ENCODE measurements at places on chromosomes 1 and 21.
A peak's percentile ranks its signal among the peaks of the same experiment; 100 is the strongest.

DNA sequence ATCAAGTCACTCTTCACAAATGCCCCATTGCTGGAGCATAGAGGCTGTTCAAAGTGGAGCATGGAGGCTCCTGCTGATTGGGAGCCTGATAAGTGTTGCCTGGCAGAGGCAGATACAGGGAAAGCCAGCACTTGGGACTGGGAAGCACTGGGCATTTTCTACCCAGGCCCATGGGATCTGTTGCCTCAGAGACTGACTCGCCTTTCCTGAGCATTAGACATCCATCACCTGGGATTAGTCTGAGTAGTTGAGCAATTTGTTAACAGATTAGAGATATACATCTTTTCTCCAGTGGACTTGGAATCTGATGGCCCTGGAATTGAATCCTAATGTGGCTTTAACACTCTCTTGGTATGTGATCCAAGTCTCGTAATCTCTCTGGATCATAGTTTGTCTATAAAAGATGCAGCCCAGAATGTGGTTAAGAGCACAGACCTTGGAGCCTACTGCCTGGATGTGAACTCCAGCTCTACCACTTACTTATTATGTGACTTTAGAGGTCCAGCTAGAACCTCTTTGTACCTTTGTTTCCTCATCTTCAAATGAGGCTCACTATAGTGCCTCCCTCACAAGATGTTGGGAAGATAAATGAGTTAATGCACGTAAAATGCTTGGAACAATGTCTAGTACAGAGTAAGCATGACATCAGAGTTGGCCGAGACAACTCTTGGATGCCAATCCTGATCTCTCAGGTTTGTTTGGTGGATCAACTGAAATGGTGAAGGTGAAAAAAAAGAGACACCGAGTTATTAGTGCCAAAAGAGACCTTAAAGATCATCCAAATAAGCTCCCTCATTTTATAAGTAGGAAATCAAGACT lies 38.3 kb upstream of the NRDC start:
- DNase-seq: no peak

DNA sequence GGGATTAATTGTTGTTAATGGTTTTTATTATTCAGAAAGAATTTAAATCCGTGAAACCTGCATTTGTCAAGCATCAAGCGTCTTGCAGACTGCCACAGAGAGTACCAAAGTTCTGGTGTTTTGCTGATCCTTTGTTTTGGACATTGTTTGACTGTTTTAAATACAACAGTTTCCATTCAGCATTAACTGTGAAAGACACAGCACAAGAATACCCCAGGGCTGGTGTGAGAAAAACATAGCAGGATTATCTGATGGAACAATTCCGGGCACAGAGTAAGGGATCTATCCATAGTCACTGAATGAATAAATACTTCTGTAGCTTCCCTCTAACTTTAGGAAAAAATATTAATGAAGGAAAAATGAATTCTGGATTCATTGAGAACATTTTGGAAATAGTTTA lies 202.3 kb downstream of the LTN1 start:
- DNase-seq: no peak

GRCh38 chr21:28069450-28069923 lies 923.2 kb downstream of the LTN1 start:
- no peak for DNase-seq

- no peak for DNase-seq
These were observed 136.1 kb downstream of the KIF26B start for GRCh38 chr1:245290836-245291235.

DNA sequence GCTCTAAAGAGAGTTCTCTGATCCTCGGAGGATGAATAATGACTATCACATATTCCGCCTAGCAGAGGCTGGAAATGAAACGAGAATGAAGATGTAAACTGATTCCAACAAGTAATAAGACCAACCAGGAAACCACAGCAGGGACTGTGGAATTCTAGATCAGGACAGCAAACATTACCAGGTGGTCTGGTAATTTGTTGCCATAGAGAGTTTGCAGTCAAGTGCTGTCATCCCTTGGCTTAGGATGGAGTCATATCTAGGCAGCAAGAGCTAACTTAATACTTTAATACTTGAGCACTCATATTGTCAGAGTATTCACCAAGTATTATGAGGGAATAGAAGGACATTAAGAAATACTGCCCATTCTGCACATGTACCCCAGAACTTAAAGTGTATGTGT lies 45.1 kb upstream of the MUTYH start:
- DNase-seq: peak; percentile 14

- no peak for DNase-seq
These were observed 171.5 kb upstream of the PALMD start for GRCh38 chr1:99474350-99474893.

DNA sequence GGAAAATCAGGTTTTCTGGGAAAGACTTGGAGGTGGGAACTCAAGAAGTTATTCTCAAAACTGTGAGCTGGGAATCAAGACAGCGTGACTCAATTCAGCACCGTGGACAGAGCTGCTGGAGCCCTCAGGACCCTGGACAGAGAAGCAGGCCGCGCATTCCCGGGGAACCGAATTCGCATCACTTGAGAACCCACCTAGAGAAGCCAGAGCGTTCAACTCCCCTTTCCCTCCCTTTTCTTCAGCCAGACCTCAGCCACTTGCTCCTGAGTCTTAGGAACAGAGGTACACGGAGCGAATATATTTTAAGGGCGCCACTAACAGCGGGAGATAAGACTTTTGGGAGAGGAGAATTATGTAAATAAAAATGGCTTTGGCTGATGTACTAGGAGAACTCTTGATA lies 2.0 kb upstream of the LIN28A start:
- no peak for DNase-seq

DNA sequence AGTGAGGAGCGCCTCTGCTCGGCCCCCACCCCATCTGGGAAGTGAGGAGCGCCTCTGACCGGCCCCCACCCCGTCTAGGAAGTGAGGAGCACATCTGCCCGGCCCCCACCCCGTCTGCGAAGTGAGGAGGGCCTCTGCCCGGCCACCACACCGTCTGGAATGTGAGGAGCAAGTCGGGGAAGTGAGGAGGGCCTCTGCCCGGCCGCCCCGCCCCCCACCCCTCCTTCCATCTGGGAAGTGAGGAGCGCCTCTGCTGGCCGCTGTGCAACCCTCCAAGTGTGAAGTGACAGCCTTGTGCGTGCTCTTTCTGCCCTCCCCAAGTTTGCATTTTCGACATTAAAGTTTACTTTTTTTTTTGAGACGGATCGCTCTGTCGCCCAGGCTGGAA lies 5.1 kb upstream of the ZZZ3 start:
- DNase-seq: no peak

GRCh38 chr1:207822124-207822601 lies 70.3 kb downstream of the CD46 start:
- no peak for DNase-seq

GRCh38 chr1:24858277-24858676 lies 71.8 kb downstream of the RUNX3 start:
- DNase-seq: no peak

DNA sequence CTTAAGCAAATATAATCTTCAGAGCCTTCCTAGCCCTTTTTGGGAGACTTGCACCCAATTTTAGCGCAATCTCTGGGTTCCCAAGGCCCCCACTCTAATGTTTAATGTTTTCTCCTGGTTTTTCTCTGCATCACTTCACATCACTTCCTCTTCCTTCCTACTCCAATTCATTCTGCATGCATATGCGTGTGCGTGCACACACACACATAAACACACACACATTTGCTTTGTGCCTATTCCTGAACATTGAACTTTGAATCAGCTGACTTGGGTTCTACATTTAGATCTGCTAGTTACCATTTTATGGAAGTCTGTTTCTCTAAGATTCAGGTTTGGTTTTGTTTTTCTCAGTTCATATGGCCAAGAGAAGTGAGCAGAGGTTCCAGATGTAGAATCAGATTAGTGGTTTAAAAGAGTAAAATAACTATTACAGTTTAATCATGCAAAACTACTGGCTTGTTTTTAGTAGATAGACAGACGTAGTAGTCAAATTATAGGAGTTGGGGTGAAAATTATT lies 7.4 kb upstream of the EDEM3 start:
- DNase-seq: no peak

DNA sequence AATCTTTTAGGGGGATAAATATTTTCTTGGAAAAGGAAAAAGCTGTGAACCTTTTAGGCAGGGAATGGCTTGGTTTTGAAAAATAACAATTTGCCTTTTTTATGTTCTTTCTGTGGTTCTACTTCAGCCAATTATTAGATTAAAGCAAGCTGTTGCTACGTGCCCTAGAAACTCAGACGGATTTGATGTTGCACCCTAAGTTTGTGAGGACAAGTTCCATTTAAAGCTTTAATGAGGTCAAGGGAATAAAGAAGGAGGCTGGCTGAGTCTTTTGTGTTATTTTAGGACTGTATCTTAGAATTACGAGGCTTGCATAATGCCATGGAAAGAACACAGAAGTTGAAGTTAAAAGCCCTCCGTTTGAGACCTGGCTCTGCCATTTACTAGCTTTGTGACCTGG lies 216.9 kb downstream of the NUF2 start:
- no peak for DNase-seq

- no peak for DNase-seq
These were observed 12.4 kb upstream of the GPR61 start for GRCh38 chr1:109527098-109527811.

DNA sequence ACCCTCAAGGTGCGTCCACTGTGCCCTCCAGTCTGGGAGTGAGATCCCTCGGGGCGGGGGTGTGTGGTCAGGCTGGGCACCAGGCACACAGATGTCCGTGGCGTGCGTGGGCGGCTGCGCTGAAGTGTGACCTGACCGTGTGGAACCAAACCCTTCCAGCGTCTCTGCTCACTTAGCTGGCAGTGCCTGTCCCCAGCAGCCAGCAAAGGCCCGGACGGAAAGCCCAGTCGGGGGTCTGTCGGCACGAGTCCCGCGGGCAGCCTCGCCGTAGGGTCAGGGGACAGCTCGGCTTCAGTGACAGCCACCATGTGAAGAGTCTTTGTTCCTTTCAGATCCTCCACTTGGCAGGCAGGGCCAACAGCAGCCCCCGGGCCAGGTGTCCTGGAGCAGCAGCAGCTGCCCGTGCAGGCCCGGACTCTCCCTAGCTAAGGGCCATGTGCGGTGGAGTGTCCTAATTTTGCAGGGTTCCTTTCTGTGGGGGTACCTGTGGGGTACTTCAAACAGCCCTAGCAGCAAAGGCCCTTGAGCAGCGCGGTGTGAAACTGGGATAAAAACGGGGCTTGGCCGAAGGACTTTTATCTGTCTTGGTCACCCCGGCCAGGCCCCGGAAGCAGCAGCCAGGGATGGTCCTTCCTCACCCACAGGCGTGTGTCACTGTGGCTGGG lies 11.6 kb downstream of the TTLL10 start:
- DNase-seq: no peak

DNA sequence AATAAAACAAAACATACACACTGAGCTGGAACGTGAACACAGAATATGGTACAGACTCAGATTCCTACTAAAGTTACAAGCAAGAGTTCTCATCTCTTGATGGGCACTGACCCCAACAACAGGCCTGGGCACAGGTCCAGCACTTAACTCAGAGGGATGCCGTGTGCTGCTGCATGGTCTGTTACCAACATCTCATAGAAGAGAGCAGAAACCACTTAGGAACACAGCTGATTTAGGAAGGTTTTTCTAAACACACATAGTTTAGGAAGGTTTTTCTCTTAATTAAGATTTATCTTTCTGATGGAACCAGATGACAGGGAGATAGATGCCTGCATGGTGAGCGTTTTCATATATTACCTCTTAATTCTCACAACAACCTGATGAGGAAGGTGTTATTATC lies 1.5 kb downstream of the GCLM start:
- peak; percentile 90 for DNase-seq

GRCh38 chr1:30759718-30760281 lies 2.2 kb upstream of the LAPTM5 start:
- no peak for DNase-seq

GRCh38 chr1:58755468-58755872 lies 28.4 kb downstream of the JUN start:
- DNase-seq: peak; percentile 55

- DNase-seq: no peak
These were observed 8.1 kb downstream of the BLACAT1 start for GRCh38 chr1:205447457-205448341.

DNA sequence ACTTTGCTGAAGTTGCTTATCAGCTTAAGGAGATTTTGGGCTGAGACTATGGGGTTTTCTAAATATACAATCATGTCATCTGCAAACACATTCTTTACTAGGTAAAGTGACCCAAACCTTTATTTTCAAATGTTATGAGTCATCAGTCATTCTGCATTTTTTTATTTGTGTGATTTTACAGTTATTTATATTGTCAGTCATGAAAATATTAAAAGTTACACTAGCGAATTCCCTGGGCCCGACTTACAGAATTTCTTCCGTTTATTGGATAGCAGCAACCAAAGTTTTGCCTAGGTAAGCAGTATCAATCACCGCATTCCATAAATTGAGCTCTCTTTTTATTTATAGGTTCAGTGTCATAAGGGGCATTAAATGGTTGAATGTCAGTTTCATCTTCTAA lies 13.8 kb downstream of the OR2M5 start:
- no peak for DNase-seq

GRCh38 chr1:170164103-170164763 lies 18.5 kb downstream of the NTMT2 start:
- DNase-seq: no peak

DNA sequence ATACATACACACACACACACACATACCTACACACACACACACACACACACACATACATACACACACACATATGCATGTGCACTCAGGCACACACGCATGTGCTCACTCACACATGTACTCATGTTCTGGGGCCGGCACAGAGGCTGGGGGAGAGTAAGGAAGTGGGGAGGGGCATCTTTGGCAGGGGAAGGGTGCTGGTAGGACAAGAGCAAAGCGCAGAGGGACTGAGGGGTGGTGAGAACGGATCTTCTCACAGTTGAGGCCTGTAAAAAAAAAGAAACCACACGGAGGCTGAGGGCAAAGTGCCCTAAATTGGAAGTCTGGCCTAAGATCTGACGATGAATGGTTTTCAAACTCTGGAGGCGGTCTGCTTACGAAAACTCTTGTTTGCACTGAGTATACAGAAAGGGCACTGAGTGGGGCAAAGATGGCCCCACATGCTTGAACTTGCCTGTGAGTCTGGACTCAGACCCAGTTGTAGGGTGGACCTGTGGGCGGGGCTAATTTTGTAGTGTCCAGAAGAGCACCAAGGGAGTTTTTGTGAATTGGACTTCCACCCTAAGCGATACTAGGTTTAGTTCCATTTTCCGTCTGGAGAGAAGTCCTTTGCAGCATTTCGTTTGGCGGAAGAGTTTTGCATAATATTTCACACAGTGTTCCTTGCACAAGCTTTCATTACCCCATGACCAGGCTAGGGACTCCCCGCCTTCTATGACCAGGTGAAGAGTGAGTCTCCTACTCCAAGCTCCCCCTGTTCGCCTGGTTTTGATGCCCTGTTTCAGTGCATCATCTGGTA lies 79.3 kb upstream of the LYST start:
- DNase-seq: no peak
